Activated CD4-positive, alpha-beta T cell treated with anti-CD3 and anti-CD28 coated beads, Interleukin-2, amount 50 U/mL, for 1 hour (primary cell): ENCODE measurements at places on chromosomes 6 and 20.

DNA sequence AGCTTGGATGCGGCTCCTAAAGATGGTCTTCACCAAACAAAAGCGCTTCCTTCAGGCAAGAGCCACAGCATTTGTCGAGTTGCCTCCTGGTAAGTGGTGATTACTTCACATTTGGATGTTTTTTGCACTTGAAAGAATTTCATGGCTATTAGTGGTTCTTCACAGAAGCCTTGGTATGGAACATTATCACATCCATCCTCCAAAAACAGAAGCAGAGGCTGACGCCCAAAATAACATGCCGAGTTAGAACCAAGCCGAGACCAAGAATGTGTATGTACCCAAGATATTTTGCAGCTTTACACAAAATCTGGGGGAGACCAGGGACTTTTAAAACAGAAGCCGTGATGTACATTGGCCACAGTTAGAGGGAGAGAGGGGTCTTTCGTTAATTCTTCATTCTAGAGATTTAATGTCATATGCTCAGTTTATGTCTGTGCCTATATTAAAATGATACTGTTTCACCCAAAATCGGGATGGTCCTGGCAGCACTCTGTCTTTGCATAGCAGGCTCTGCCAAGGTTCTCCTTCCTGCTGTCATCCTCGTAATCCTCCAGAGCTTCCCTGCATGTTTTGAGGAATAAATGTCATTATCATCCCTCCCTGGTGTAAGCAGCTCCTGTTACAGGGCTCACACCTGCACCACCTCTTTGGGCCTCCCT is 109.3 kb downstream of the TMEM242 start:
- DNase-seq = no peak

DNA sequence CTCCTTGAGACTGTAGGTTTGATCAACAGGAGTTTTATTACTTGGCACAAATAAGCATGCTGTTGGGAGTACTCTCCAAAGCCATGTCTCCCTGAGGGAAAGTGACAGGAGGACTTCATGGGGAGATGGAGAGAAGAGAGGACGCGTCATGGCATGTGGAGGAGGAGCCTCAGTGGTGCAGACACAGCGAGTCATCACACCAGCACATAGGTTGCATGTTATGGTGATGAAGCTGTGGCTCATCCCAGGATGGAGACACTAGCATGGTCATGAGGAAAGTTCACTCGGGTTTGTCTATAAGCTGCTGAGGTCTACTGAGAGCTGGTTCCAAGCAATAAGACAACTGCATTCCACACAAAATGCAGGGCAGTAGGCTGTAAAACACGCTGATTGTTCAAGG is 13.2 kb upstream of the SSTR4 start:
- DNase-seq = no peak

GRCh38 chr6:111992851-111993250 is 61.1 kb upstream of the CCN6 start:
- DNase-seq = peak; percentile 52

DNA sequence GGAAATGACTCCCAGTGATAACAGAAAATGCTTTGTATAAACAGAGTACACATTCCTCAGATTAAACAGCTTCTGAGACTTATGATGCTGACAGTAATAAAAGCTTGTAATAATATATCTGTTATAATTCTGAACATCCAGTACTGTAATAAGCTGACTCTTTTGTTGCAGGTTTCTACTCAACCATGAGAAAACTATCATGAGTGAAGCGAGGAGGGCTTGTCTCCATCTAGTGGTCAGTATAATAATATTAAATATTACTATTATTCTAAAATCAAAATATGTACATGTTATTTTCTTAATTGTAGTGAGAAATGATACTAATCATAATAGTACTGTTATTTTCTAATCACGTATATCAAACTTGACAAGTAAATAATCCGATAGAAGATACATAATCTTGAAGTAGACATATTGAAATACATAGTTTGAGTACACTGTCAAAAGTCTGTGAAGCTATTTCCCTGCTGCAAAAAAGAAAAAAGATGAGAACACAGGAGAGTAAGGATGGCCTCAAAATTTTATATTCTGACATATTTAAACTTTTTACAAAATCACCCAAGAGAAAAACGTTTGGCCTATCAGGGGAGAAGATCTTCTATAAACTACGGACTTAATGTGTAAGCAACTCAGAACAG is 183.1 kb downstream of the MOXD1 start:
- no peak for DNase-seq

GRCh38 chr20:25510721-25511120 is 74.6 kb downstream of the NINL start:
- DNase-seq = no peak

- no peak for DNase-seq
These were observed 10.1 kb downstream of the RFX6 start for GRCh38 chr6:116887168-116887567.

DNA sequence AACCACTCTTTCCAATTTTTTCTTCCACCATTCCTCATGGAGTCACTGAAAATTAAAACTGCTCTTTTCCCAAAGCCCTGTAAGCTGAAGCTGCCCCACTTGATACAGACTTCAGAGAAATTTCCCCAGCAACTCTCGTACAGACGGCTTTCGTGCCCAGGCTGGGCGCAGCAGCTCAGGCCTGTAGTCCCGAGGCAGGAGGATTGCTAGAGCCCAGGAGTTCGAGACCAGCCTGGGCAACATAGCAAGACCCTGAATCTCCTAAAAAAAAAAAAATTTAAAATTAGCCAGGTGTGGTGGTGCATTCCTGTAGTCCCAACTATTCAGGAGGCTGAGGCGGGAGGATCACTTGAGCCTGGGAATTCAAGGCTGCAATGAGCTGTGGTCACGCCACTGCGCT is 6.6 kb downstream of the PPDPF start:
- no peak for DNase-seq

DNA sequence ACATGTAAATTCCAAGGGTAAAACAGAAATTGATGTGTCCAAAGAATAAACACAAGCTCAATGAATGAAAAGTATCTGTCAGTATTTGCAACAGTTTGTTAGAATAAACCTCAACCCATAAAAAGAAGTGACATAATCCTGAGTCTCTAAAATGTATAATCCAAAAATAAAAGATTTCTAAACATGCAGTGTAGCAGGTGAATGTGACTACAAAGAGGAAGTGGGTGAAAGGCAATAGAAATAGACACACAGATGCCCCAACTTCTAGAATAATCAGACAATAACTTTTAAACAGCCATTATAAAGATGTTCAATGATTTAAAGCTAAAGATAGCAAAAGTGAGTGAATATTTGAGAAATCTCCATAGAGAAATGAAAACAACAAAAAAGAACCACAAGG is 1009.2 kb upstream of the GJE1 start:
- DNase-seq = no peak
